ENCODE measurements at places on chromosomes 12 and 14. TPM values are rescaled to one million over a fixed set of nuclear protein-coding genes. Genes with fewer than 3 reads are reported as not detected.

PLXNC1 gene
- 5.8 TPM for total RNA-seq

AICDA gene
- not detected for total RNA-seq

TAS2R7 gene
- total RNA-seq: not detected

TMPRSS12 gene
- total RNA-seq: not detected

DNA sequence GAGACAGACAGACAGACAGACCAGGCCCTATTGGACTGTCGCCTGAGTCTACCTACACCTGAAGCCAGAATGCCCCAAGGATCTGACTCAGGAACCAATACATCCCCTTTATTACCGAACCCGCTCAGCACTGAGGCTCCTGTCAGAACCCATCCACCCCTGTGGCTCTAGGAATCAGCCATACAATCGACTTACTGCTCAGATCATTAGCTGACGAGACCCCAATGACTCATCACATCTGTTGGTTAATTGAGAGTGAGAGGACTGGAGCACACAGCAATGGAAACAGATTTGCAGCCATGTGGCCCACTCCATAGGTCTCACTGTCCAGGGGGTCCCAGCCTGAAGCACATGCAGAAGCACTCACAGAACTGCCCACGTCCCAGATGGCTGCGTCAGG is 15.2 kb downstream of the ITPK1 start:
- H3K36me3 ChIP-seq: no peaks in the 10 kb centered on the region
- no peak for ATAC-seq
- H3K27ac ChIP-seq: peak overlapping the region; percentile 60
